Muscle of back (tissue), 13 donors: ENCODE measurements at places on chromosomes 3 and 15.

- no peak for DNase-seq
These were observed 11.0 kb downstream of the STARD5 start for GRCh38 chr15:81312790-81313543.

GRCh38 chr3:54628888-54629441 is 298.9 kb downstream of the LRTM1 start:
- DNase-seq: no peak

GRCh38 chr3:45940004-45940780 is 3.1 kb upstream of the CXCR6 start:
- DNase-seq: no peak

GRCh38 chr3:115766587-115767482 is 143.5 kb downstream of the GAP43 start:
- DNase-seq: no peak

DNA sequence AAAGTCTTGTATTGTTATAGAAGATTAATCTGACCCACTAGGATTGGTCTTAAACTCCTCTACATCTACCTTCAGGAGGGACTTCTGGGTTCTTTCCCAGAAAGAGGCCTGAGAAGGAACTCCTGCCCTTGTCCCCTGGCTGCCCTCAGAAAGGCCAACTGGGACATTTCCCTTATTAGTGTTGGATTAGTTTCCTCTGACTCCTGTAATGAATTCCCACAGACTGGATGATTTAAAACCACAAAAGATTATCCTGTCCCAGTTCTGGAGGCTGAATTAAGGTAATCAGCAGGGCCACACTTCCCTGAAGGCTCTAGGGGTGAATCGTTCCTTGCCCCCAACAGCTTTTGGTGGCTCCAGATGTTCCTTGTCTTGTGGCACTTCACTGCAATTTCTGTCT is 102.8 kb upstream of the NMNAT3 start:
- no peak for DNase-seq

DNA sequence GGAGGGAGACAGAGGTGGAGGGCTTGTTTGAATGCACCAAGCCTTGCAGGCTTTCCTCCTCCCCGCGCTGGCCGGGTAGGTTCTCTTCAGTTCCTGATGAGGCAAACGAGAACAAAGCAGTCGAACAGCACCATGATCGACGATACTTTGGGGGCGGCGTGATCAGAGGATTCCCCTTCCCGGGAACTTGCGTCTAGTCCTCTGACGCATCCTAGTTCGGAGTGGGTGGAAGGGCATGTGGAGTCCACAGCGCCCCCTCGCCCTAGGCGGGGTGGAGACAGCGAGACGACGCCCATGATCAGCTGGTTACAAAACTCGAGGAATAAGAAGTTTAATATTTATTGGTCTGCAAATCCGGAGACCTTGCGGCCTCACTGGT is 452 bp upstream of the SV2B start:
- no peak for DNase-seq
